ENCODE measurements at places on chromosomes 6 and 20. TPM values are rescaled to one million over a fixed set of nuclear protein-coding genes. Genes with fewer than 3 reads are reported as not detected.

DNA sequence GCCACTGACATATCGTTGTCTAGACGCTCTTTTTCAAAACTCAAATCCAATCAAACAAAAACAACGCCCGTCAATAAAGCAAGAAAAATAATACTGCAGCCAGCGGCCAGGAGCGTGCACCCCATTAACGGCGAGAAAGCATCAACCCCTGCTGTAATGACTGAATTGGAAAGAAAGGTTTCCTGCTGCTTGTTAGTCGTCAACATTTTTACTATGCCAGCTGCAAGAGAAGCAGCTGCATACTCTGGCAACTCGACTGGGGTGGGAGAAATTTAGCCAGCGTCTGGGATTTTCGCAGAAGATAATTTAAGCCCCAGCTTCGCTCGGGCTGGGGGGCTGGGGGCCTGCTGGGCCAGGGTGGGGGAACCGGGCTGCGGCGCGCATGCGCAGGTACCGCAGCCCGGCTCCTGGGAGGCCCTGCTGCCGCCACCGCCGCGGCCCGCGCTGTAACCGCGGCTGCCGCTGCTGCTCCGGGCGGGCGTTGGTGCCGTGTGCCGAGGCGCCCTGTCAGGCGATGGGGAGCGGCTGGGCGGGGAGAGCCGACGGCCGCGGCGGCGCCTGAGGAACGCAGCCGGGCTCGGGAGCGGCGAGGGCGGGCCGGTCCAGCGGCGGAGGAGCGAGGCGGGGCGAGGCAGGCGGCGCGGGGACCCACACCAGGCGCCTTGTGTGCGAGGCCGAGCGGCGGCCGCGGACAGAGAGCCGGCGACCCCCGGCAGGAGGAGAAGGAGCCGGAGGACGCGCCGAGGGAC lies 732 bp upstream of the STXBP5 start:
- no peak for DNase-seq

Gene SLC44A4
- 52.6 TPM for polyA plus RNA-seq

GRCh38 chr6:118881440-118882313 lies 12.3 kb upstream of the ASF1A start:
- DNase-seq = no peak

GRCh38 chr20:11084508-11084907 lies 410.7 kb upstream of the JAG1 start:
- DNase-seq = no peak

Data from left kidney (tissue), 8 donors.